ENCODE measurements at places on chromosomes 13 and 19.

DNA sequence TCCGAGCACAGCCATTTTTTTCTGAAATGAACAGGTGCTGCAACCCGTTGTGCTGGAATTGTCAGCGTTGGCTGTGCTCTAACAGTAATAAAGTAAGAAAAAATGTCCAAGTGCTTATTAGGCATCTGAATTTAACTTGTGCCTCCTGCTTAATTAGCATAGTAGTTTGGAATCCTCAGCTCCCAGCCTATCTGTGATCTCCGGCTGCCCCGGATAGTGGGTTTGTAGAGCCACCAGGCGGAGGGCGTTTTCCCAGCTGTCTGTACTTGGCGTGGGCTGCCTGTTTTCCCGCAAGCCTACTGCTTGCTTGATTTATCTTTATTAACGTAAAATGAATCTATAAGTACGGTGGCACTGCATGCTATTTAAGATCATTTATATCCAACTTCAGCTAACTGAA lies 137.9 kb downstream of the MTUS2 start:
- DNase-seq: no peak

DNA sequence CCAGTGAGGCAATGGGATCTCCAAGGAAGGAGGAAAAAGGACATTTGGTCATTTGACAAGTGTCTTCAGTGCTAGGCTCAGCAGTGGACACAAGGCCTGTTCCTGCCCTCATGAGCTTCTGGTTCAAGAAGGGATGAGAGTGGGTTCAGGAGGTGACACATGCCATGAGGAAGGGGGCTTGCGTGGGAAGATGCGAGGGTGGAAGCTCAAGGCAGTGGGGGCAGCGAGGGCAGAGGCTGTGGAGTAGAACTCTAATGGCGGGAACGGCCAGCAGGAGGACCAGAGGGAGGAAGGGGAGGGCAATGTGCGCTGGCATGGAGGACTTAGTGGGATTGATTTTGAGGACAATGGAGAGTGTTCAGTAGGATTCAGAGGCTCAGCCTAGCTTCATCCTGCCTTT lies 3.3 kb downstream of the PIK3R2 start:
- no peak for DNase-seq

- DNase-seq: no peak
These were observed 17.8 kb downstream of the PCCA start for GRCh38 chr13:100106705-100107104.

- DNase-seq: peak; percentile 50
These were observed 2.7 kb upstream of the RUBCNL start for GRCh38 chr13:46389457-46390451.

- DNase-seq: no peak
These were observed 39.1 kb downstream of the GPR12 start for GRCh38 chr13:26721251-26722121.

All from lower lobe of right lung (tissue), 2 donors.